Lower lobe of right lung (tissue), 2 donors: ENCODE measurements at places on chromosomes 4 and X.
A peak's percentile ranks its signal among the peaks of the same experiment; 100 is the strongest.

DNA sequence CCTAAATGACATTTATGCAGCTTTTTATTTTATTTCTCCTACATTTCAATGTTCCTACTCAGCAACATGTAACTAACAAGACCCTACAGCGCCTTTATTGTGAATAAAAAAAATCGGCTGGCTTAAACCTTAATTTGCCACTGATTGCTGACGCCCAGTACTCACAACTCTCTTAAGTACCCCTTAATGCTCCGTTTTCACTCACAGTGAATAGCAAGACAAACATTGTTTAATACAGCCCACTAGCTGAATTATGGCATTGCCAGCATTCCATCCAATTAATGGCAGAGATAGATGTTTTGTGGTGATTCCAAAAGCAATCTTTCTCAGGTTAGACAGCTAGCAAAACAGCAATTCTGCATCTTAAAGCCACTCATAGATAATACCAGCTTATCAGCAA is 61.1 kb downstream of the PPARGC1A start:
- no peak for DNase-seq

GRCh38 chrX:70313503-70313902 is 23.6 kb downstream of the KIF4A start:
- DNase-seq = no peak

DNA sequence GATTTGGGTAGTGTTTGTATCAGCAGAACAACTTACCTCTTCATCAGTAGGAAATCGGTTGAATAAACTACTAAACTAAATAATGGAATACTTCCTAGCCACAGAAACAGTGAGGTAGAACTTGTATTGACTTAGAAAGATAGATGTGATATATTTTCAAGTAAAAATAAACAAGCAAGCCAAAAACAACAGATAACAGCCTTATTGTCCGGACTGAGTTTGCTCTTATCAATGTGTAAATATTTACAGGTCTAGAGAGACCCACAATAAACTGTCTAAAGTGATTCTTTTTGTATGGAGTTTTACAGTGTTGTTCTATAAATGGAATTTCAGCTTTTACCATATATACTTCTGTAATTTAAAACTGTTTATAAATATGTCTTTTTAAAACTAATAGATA is 721.8 kb downstream of the ADGRL3 start:
- no peak for DNase-seq

GRCh38 chr4:81605271-81605670 is 133.6 kb upstream of the RASGEF1B start:
- DNase-seq = no peak

- DNase-seq = no peak
Observed at GRCh38 chrX:153057281-153057680, 1.0 kb downstream of the PNMA3 start.

DNA sequence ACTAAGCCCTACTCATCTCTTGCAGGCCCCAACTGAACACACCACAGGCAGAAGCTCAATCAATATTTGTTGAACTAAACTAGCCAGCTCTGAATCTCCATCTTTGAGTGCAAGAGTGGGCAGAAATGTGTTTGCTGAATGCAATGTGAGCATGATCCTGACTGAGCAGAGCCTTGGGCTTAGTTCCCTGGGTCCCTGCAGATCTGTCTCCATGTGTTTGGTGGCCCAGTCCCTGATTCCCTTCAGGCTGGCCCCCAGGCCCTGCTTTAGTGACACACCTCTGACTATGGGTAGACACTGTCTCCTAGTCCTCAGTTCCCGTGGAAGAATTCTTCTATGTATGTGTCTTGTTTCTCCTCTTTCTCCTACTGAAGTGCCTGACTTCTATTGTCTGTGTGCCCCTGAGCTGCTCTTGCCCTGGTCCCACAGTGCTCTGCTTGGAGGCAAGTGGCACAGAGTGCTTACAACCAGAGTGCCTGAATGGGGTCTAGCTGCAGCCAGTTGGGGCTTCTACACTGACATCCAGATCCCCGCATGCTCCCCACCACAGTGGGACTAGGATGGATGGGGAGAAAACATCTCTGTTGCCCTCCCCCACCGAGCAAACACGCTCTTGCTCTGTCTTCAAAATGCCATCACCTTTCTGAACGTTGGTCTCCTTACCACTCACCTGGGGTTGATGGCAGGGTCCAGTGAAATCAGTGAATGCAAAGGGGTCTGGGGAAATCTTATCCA is 9.3 kb downstream of the PJA1 start:
- DNase-seq = no peak

DNA sequence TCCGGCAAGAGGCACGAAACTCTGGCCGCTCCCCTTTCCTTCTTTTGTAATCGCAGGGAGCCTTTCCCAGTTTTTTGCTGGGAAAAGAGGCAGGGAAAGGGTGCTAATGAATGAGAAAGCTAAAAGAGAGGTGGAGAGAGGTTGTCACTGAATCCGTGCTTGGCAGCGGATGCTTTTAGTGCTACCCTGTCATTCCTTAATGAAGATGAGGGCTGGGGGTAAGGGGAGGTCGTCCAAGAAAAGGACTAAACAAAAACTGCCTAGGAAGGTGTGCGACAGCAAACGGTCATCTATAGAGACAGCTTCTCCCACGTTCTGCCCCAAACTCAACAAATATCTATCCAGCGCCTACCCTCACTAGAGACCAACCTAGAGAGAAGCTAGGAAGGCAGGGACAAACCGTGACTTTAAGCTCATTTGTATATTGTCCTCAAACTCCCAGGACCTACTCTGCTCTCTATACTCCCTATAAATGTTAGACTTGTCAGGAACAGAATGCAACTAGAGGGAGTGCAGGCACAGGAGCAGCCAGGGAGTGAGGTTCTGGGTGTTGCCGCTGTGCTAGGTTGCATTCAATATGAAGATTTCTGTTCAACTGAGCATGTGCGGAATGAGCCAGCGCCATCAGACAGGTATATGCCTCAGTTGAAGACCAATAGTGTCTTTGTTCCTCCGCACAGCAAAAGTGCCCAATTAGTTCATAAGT is 777 bp upstream of the CASK start:
- peak; percentile 41 for DNase-seq

DNA sequence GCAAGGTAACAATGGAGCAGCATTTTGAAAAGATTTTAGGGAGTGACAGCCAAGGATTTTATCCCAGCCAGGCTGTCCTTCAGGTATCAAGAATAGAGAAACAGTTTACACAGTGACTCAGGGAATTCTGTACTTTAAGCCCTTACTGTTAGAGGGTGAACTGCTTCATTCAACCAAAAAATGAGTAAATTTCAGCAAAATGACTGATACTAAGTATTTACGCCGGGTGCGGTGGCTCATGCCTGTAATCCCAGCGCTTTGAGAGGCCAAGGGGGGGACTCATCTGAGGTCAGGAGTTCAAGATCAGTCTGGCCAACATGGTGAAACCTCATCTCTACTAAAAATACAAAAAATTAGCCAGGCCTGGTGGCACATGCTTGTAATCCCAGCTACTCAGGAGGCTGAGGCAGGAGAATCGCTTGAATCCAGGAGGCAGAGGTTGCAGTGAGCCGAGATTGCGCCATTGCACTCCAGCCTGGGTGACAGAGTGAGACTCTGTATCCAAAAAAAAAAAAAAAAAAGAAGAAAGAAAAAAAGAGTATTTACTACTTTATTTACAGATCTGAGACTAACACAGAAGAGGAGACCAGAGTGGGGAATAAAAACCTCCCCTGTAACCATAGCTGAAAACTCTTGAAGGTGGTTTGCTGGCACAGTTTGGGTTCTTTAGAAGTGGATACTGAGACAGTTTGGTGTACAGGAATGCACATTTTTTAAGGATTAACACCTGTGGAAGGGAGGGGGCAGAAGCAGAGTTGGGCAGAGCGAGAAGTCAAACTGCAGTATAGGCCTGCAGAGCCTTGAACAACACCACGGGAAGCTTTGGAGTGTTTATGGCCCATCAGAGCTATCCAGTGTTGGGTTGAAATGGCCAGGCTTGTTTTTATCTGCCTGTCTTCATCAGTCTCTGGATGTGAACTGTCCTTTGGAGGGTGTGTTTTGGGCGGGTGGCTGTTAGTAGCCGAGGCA is 40.5 kb downstream of the TMEM131L start:
- no peak for DNase-seq
